ENCODE measurements at places on chromosomes 2 and 18.

GRCh38 chr2:192026059-192026824 is 168.5 kb downstream of the TMEFF2 start:
- no peak for DNase-seq

GRCh38 chr18:59359576-59359952 is 499 bp upstream of the LMAN1 start:
- no peak for DNase-seq

DNA sequence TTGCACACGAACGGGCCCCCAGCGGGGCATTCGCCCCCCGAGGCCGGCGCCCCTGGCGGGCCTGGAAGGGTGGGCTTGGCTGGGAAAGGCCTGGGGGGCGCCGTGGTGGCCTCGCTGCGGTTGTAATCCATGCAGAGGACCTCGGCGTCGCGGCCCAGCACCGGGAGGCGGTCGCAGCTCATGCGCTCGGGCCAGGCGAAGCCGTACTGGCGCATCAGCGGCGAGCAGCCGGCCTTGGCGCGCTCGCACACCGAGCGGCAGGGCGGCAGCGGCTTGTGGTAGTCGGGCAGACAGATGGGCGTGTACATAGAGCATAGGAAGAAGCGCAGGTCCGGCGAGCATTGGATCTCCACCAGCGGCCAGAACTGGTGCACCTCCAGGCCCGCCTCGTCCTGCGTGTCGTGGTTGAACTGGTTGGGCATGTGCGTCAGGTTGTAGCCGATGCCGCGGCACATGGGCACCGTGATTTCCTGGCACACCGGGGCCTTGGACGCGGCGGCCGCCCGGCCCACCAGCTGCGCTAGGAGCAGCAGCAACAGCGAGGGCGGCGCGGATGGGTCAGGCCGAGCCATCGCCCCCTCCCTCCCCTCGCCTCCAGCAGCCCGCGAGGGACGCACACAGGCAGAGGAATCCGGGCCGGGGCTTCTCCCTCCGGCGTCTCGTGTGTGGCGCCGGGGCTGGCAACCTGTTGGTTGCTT is 1.4 kb downstream of the FZD5 start:
- peak; percentile 42 for DNase-seq

DNA sequence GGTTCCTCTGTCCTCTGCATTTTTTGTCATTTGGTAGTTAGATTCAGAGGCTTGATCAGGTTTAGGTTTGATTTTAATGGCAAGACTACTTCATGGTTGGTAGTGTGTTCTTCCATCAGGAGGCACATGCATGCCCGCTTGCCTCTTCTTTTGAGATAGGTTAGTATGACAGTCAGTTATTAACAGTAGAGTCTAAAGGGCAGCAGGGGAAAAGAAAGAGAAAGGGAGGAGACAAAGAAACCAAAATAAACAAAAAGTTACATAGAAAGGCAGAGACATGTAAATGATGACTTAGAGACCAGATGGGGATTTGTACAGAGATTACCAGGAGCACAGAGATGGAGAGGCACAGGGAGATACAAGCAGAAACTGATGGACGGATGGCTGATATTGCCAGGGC is 10.2 kb upstream of the RMP24 start:
- no peak for DNase-seq

GRCh38 chr2:206556357-206556949 is 85.8 kb upstream of the FAM237A start:
- DNase-seq, result no peak

- no peak for DNase-seq
These were observed 479.4 kb upstream of the MYT1L start for GRCh38 chr2:2810504-2810903.

DNA sequence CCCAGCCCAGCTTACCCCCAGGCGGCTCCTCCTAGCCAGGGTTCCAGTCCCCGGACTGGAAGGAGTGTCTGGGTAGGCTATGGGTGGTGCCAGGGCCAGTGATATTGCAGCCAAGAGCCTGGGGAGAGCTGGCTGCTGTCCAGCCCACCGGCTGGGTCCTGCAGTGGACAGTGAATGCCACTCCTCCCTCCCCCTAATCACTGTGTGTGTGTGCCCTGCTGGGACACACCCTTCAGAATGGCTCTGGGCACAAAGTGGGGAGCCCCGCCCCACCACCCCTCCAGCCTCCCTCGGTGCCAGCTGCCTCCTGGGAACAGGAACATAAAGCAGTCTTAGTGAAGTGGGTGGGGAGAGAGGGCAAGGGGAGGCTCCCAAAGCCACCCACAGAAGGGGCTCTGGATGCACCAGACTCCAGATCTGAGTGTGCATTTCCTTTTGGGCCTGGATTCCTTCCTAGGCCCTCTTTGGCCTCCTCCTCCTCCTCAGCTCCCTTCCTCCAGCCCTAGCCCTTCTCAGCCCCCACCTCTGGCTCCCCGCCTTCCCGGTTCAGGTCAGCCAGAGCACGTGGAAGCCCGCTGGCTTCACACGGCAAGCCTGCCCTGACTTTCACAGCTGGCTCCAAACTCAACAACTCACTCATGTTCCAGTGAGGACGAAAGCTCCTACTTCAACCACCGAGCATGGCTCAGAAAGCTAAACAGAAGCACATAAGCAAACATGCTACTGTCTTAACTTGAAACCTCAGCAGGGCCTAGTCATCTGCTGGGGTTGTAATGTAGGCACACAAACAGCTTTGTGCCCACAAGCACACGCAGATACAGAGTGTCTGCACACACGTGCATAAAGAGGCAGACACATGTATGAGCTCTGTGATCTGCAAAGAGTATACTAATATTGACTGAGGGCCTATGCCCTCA is 209.2 kb upstream of the SMAD2 start:
- no peak for DNase-seq

GRCh38 chr2:121489911-121490583 is 40.6 kb upstream of the RNU4ATAC start:
- no peak for DNase-seq

DNA sequence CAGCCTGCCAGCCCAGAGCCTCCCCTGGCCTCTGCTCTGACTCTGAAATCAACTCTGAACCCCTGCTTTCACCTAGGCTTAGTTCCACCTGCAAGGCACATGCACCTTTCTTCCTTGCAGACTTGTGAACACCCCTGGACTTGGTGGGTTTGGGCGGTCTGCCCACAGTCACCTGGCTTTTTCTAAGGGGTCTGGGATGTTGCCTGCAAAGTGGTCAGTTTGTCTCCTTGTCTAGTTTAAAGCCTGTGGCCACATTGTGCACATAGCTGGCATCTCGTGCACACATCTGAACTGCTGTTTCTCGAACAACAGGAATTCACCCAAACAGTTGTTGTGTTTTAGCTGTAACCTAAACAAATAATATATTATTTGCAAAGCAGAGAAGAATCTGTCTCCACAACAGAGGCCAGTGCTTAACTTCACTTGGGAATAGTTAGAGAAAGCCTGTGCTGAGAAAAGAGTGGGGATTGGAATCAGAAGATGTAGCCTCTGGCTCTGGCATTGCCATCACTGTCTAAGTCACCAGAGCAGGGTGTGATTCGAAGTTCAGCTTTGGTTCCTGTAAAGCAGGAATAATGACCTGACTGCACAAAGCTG is 108.5 kb downstream of the TMEM18 start:
- DNase-seq, result no peak

DNA sequence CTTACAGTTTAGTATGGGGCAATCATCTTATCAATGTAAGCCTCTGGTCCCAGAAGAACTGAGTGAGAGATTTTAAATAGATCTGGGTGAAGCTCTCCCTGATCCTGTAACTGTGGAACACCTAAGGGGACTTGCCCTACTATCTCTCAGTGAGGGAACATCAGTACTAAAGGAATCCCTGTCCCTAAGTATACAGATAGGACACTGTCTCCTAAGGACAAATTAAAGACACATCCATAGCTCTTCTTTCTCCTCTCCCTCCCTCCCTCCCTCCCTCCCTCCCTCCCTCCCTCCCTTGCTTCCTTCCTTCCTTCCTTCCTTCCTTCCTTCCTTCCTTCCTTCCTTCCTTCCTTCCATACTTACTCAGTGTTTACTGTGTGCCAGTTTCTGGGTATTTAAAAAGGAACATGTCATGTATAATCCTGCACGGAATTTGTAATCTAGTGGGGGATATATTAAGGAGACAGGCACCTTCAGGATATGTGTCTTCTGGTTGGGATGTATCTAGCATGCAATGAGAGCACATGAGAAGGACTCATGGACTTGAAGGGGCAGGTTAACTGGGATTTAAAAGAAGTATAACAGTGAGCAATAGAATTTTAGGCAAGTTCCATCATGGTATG is 222.2 kb upstream of the ATP5MC3 start:
- DNase-seq, result no peak

- peak; percentile 5 for DNase-seq
These were observed 283.5 kb upstream of the HDAC4 start for GRCh38 chr2:239684271-239684810.

GRCh38 chr2:206584323-206585116 is 57.8 kb upstream of the FAM237A start:
- DNase-seq, result no peak

GRCh38 chr2:128472789-128473174 is 154.1 kb upstream of the HS6ST1 start:
- no peak for DNase-seq

DNA sequence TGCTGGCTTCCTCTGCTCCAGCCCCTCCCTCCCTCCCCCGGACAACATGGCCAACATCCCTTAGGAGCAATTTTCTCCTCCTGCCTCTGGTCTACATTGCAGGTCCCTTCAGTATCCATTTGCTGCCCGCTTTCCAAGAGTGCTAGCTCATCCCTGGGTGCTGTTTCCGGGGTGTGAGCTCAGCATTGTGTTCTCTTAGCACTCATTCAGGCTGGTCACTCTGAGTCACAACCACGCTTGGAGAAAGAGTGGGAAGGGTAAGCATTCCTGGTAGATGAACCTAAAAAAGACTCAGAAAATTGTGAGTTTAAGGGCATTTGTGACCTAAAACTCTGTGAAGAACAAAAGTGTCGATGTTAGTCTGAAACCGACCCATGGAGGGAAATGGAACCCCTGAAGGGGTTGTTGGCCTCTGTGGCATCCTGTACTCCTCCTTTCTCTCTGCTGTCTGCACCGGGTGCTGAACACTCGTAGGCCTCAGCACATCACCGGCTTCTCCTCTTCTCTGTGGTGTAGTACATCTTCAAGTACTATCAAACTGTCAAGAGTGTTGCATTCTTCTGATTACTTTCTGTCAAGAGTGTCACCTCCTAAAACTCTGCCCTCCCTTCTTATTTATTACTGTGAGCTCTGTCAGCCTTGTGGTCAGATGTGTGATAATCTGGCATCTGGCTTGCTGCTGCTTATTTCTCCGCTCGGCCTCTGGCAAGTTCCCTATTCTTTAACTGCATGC is 73.0 kb downstream of the CTNNA2 start:
- no peak for DNase-seq

DNA sequence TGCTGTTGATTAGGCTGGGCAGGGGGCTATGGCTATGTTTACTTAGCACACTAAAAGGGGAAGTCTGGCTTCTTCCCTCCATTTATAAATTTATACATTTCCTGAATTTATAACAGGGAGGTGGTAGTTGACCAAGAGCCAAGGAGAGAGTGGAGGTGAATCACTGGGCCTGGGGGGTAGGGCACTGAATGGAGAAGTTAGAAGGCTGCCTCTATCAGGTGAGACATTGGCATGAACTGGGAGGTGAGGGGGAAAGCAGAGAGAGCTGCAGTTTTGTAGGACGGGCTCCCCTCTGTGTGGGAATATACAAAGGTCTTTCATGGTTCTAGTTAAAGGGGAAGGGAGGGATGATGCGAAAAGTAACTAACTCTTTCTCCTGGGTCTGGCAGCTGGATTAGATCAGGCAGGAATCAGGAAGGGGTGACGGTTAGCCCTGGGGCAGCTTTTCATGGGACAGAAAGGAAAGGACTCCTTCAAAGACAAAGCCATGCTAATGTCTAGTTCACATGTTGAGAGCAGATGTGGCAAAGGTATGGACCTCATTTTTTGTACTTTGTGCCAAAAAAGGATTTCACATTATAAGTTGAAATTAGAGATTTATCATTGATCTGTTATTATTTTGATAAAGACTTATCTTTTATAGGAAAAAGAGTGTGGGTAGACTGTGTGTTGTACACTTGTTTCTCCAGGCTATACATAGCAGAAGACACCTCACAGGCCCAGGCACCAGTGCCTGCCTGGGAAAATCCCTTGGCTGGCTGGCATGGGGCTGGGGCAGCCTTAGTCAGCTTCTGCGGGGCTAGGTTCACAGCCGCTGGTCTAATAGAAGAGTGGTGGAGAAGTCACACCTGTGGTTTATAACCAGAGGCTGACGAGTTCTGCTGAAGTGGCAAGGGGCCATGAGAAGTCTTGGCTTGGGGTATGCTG is 158.7 kb downstream of the CLIP4 start:
- no peak for DNase-seq

DNA sequence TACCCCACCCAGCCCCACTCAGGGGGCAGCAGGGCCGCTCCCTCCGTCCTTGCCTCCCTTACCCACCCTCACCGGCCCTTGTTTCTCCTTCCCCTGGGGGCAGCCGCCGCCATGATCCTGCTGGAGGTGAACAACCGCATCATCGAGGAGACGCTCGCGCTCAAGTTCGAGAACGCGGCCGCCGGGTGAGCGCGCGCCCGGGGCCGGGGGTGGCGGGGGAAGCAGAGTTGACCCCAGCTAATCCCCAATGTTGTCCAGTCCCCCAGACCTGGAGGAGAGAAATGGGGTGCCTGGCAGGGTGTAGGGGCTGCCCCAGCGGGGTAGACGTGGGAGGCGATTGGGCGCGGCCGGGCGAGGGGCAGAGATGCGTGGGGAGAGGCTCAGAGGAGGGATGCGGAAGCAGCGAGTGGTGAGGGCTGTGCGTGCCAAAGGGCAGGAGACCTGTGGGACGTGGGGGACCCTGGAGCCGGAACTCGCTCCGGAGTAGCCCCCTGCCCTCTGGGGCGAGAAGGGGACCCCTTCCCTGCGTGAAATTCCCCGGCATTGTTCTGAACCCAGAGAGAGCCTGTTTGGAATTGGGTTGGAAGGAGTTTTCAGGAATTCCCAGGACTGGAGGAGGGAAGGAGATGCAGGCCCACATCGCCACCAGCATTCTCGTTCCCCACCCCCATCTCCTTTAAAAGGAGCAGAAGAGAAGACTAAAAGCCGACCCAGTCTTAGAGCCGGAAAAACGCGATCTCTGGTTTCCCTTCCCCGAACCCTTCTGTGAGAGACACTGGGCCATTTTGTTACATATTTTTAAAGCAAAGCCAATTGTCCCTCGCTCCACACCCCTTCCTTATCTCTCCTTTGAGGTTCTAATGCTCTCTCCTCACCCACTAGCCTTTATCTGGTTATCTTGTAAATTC is 625 bp downstream of the ARPC2 start:
- DNase-seq, result peak; percentile 83

GRCh38 chr2:40488101-40488601 is 36.3 kb upstream of the SLC8A1 start:
- no peak for DNase-seq

DNA sequence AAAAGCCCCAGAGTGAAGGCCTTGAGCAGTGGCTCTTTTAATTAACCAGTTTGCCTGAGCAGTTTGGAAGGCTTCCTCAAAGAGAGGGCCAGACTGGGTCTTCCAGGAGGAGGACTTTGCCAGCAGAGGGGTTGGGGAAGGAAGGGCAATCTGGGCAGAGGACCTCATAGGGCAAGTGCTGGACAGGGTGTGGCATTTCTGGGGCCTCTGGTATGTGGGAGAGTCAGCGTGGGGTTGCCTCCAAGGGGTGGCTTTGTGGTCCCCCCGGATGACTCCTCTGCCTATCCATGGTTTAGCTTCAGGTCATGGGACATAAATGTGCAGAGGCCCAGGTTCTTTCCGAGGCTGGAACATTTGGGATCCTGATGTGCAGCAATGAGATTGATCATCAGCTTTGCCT is 12.6 kb downstream of the GLI2 start:
- peak; percentile 7 for DNase-seq

- no peak for DNase-seq
These were observed 52.5 kb downstream of the TMEM18 start for GRCh38 chr2:624551-625347.

Data from stimulated activated CD8-positive, alpha-beta memory T cell treated with anti-CD3 and anti-CD28 coated beads, Interleukin-4, amount 100 ng/mL, for 48 hours (primary cell).